Posterior vena cava (tissue), 2 donors: ENCODE measurements at places on chromosomes 5 and 9. TPM values are rescaled to one million over a fixed set of nuclear protein-coding genes. Genes with fewer than 3 reads are reported as not detected.

The ACOT12 gene
- total RNA-seq: not detected

The GABRA6 gene
- total RNA-seq: not detected

The SAP30L gene
- 34.6 TPM for total RNA-seq

The PCDHGA3 gene
- total RNA-seq: 2.0 TPM

The C9 gene
- total RNA-seq: 0.19 TPM

The LRRC14B gene
- not detected for total RNA-seq

The CORO2A gene
- total RNA-seq: 0.95 TPM

The CCNI2 gene
- not detected for total RNA-seq

The WDR31 gene
- total RNA-seq: 2.3 TPM

The PCDHGC5 gene
- total RNA-seq: 2.3 TPM

GRCh38 chr5:36528588-36528987 lies 77.8 kb upstream of the SLC1A3 start:
- no peak for DNase-seq

DNA sequence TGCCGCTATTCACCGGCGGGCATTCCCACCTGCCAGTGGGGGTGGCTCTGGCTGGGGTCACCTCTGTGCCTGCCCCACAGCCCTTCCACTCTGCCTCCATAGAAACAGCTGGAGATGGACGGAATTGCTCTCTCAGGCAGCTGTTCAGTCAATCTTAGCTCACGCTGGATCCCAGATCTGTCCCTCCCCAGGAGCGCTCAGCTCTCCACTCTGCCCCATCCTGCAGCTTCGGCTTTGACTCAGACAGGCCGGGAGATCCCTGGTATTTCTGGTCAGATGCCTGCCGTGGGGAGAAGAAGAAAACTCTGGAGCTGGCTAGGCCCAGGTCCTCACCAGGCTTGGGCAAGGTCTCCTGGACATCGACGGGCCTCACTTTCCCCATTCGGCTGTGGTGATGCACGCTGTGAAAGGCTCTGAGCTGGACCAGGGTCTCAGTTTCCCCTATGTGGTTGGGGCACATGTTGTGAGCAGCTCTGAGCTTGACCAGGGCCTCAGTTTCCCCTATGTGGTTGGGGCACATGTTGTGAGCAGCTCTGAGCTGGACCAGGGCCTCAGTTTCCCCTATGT lies 7.6 kb upstream of the SLC9A3 start:
- peak; percentile 55 for DNase-seq

DNA sequence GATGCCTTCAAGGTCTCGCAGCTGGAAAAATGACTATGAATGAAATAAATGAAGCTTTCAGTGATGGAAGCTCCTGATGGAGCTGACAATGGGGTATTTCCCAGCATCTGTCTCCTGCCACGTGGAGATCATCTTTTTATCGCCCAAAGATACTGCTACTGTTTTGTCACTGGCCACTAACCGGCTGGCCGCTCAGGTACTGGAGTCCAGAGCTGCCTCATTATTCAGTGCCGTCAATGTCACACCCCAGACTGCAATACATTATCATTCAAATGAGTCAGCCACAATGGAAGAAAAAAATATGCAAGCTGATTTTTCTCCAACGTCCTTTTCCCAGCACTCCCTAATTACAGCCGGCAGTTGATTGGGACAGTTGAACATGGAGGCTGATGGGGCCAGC lies 280.4 kb downstream of the ZSWIM6 start:
- DNase-seq: no peak

DNA sequence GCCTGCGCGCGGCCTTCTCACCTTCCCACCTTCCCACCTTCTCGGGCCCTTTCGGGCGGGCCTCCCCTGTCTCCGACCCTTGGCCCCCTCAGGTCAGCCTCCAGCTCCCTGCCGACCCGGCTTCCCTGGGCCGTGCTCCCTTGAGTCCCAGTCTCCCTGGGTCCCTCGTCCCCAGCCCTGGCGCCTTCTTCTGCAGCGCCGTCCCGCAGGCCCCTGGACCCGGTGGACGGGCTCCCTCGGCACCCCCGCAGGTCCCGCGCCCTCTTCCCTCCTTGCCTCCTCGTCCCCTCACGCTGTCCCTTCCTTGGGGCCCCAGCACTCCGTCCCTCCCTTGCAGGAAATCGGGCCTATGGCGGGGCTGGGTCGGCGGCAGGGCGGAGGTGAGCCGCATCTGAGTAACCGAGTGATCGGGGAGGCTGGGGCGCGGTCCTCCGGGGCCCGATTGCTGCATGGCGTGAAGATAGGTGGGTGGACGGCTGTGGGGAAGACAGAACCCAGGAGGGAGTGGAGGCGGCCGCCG lies 7.6 kb downstream of the ARPC5L start:
- DNase-seq: no peak

DNA sequence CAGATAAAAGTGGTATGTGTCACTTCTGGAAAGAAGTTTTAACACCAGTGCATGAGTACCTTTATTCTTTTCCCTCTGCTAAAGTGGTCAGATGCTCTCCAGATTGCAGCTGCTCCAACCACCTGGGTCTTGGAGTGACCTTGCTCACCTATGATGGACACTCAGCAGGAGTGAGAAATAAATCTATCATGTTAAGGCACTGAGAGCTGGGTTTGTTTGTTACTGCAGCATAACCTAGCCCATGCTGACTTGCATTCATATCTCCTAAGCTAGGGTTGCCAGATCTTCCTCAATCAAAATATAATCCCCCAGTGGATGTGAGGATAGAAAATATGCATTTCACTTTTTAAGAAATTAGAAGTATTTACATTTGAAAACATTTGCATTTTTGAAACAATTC lies 295.9 kb downstream of the AGTPBP1 start:
- no peak for DNase-seq

DNA sequence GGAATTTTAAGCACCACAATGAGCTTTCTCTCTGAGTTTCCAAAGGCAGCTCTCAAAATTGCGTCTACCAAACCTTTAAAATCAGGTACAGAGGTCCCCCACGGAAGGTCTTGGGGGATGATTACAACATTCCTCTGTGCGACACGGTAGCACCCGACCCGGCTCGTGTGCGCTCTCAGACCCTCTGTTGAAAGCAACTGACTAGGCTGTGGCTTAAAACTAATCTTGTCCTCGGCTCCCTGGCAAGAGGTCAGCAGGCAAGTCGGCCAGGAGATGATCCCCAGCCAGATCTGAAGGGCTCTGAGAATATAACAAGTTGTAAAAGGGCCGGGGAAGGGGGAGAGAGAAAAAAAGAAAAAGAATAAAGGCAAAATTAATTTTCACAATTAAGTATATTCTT lies 92.6 kb upstream of the LMX1B start:
- peak; percentile 54 for DNase-seq

- no peak for DNase-seq
Observed at GRCh38 chr5:136012041-136012804, 16.6 kb upstream of the TGFBI start.

GRCh38 chr9:134046894-134047681 lies 20.7 kb downstream of the BRD3 start:
- DNase-seq: no peak

DNA sequence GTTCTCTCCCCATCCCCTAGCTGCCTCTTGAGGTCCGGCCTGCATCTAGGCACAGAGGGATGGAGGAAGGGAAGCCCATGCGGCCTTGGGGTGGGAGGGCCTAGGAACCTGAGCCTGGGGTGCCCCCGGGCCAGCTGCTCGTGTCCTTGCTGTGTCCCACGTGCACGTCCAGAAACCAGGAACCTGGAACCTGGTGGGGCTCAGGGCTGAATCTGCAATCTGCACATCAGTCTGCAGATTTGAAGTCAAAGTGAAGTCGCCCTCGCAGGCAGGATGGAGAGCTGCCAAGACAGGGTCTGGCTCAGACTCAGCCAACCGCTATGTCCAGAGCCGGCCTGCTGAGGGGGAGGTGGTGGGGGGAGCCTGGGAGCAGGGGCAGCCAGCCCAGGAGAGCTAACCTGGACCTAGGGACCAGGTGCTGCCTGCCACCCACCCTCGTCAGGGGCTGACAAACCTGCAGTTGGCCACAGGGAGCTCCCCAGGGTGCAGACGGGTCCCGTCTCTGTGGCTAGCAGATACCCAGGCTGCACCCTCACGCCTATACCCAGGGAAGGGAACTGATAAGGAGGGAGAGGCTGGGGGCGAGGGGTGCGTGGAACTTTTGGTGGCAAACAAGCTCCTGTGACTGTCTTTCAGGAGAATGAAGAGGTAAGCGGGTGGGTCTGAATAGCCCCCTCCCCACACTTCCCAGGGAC lies 103.5 kb upstream of the SIMC1 start:
- DNase-seq: no peak

DNA sequence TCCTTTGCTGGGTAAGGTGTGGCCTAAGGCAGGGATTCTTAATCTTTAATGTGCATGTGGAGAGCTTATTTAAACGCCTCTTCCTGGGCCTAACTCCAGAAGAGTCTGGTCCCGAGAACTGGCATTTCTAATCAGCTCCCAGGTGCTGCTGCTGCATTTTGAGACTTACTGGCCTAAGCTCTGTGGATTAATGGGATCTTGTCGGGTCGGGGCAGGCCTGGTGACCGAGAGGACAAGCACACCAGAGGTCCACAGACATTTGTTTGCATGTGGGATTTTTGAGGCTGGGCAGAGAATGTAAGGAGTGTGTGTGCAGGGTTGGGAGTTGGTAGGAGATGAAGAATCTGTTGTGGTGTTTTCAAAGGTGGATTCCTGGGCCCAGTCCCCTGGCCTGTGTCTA lies 95.0 kb upstream of the DAP start:
- DNase-seq: no peak

- DNase-seq: no peak
Observed at GRCh38 chr5:96703995-96704394, 41.8 kb downstream of the CAST start.

GRCh38 chr9:35619800-35620158 lies 1.6 kb upstream of the CD72 start:
- no peak for DNase-seq
